ENCODE measurements at places on chromosomes 13 and 19.
A peak's percentile ranks its signal among the peaks of the same experiment; 100 is the strongest.

DNA sequence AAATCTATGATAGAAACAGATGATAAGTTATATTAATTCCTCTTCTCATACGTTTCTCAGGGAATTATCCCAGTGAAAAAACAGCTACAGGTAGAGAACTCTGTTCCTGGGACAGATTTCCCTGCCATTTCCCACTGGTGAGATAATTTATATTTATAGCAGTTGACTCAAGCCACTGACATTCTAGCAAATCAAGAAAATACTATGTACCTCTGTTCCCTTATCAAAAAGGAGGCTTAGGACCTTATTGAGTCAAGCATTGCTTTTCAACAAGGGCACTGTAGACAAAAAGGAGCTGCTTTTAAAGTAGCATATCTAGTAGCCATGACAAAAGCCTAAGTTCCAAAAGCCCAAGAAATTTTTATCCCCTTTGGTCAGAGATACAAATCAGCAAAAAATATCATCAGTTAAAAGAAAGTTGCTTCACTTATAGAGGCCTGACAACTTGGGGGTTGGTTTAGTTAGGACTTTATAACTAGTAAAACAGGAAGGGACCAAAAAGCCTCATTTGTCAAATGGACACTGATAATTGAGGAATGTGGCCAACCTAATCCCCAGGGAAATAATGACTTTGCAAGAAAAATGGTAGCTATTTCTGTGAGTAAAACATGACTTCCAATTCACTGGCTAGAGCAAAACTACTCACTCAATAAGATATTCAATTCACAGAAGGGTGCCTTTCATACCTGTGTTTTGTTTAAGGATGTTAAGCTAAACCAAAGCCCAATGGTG, 652.5 kb downstream of the SLITRK1 start:
- no peak for DNase-seq

DNA sequence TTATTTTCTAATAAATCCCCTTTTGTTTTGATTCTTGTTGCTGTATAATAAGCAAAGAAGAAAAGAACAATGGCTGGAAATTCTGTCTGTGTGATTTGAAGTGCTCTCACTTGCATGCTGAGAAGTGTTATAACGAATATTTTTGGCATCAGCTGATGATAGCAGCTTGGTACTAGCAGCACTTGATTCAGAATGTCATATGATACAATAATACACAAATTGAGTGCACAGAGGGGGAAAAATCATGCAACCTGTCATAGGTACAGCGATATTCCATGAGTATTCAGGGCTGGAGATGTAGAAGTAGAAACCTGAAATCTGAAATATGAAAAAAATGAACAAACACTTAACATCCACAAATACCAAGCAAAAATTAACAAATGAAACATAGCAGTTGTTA, 108.1 kb downstream of the FGF14 start:
- DNase-seq, result no peak

GRCh38 chr13:82963226-82964099, 918.8 kb downstream of the SLITRK1 start:
- DNase-seq, result no peak

DNA sequence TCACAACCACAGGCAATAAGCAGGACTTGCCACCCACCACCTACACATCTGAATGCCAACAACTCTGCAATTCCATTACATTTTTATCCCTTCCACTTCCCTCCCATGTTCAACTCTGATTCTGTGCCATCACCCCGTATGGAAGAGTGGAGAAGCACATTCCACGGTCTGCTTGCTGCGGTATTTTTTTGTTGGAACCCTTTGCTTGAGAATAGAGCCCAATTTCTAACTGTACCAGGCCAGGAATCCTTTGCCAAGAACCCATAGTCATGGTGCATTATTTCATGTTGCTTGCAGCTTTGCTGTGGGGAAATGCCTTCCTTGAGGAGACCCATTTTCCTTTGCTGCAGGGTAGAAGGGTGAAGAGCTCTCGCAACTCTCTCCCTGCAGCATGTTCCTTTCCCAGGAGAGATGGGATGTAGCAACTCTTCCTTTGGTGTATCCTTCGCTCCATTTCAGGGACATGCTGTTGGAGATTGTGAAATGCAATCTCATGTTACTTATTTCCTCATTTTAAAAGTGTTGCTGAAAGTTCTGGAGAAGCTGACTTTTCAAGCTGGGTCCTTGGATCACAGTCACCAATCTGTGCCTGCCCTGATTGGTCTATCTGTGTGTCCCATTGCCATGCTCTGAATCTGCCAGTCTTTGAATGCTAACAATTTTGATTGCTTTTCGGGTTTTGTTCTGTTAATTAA, 69.8 kb upstream of the STARD13 start:
- DNase-seq, result no peak

GRCh38 chr13:110266431-110266809, 40.5 kb downstream of the COL4A1 start:
- no peak for DNase-seq

DNA sequence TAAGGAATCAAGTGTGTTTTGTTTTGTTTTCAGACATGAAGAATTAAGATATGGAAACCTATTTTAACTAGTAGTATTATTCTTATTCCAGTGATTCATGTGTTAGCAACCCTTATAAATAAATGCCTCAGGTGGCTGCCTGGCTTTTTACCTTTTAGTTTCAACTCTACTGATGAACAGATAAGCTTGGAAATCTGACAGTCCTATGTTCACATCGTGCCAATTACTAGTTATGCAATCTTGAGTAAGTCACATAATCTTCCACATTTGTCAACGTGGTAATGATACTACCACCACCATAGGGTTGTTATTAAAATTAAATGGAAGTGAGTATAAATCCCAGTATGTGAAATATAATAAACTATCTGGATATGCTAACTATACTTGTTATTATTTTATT, 64.3 kb downstream of the TBC1D4 start:
- DNase-seq, result no peak

DNA sequence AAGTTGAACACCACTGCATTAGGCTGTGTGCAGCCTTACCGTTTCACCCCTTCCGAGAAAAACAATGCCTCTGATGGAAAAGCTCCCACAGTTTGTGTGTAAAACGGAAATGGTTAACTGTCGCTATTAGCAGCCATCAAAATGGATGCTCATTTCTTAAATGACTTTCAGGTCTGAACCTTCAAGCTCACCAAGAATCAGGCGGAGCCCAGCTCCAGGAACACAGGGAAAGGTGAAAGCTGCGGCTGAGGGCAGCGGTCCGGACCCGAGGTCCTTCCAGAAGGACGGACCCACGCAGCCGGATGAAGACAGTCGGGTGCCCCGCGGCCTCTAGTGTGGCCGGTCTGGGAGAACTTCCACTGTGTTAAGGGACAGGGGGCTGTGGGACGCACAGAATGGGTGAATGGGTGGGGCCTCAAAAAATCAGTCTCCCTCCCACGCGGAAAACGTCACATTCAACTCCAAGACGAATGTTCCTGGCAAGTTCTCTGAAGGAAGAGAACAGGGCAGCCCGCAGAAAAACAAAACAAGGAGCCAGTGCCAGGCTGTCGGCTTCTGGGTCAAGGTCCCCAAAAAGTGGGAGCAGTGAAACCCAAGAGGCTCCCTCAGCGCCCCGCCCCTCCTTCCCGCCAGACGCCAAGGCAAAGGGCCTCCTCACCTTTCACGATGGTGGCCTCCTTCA, 4.9 kb downstream of the IRS2 start:
- DNase-seq, result no peak

DNA sequence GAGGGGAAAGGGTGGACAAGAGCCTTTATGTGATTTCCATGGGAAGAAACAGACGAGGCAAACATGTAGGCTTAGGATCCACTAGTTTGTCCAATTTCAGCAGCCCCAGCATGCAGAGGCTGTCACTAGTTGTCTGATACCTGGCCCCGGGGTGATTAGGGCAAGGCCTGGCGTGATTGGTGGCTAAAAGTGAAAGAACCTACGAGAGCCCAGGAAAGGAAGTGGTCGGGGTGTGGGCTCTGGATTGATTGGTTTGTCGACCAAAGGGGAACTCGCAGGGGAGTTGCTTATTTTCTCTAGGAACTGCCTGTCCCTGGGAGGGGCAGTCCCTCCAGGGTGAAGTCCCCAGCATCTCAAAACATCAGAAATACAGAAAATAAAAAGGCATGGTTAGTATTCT, 64.2 kb upstream of the UQCRFS1 start:
- DNase-seq, result peak; percentile 12

DNA sequence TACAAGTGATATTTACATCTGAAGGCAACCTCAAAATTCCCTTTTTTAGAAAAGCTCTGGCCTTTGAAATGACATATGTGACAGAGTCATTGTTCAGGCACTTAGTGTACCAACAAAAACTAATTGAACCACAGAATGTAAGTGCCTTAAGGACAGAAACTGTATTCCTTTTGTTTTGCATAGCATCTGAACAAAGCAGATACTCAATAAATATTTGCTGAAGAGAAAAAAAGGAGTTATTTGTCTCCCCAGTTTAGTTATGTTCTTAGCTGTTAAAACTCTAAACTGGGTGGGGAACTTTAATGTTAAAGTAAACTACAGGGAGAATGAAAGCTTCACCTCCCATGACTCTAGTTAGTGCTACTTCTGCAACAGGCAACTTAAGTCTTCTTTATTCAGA, 56.8 kb upstream of the KLF5 start:
- no peak for DNase-seq

DNA sequence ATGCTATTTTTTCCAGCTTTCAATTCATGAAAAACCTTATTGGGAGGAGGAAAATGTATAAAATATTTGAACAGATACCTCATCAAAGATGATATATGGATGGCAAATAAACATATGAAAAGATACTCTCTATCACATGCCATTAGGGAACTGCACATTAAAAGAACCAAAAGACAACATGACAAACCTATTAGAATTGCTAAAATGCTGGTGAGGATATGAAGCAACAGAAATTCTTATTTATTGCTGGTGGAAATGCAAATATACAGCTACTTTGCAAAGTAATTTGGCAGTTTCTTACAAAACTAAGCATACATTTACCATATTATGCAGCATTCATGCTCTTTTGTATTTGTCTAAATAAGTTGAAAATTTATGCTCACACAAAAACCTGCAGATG, 1783.9 kb upstream of the PCDH20 start:
- DNase-seq, result no peak

DNA sequence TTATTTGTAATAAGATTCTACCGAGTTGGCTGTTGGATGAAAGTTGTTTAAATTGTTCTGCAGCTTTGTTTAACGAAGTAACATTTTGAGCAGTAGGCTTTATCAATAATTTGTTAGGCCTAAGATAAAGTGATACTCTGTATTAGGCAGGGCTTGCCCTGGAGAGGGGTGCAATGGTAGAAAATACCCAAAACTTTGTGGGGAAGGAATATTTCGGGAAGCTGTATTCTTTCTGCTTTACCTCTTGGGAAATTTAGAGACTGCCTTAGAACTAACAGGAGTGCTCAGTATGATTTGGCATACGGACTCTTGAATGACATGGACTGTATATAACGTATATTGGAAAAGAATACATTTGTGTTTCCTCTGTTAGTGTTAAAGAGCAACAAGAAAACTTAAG, 2.5 kb downstream of the PDS5B start:
- no peak for DNase-seq

GRCh38 chr19:737591-738093, 13.3 kb upstream of the MISP start:
- DNase-seq, result peak; percentile 44

DNA sequence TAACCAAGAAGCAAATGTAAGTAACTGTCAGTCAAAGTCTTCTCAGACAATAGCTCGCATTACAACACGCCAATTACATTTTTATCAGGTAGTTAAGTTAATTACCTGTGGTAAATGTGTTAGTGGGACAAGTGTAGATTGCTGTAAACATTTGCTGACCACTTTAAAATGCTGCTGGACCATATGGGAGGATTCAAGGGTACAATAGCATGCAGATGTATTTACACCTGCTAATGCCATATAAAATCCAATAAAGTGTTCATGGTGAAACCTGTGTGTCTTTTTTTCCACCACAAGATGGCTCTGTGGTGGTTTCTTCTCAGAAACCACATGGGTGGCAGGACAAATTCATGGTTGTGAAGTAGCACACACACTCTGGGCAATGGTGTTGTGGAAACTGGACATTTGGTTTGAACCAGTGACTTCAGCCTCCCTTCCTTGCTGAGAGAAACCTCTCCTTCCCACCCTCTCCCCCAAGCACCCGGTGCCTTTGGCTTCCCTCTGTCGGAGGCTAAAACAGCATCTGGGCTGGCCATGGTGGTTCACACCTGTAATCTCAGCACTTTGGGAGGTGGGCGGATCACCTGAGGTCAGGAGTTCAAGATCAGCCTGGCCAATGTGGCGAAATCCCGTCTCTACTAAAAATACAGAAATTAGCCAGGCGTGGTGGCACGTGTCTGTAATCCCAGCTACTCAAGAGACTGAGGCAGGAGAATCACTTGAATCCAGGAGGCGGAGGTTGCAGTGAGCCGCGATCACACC, 18.1 kb upstream of the GTF3A start:
- DNase-seq, result peak; percentile 45

- DNase-seq, result peak; percentile 31
These were observed 1.6 kb downstream of the DIAPH3 start for GRCh38 chr13:60162096-60162495.

Measured in ACHN (cell line).